ENCODE measurements at places on chromosomes 5 and 9.

GRCh38 chr5:55102348-55102747 is at the start of gene GZMA:
TSS of gene GZMA (plus strand) at chr5:55102646. CDS start at chr5:55102683, 37 bp downstream.
- no peak for DNase-seq

- DNase-seq = no peak
Observed at GRCh38 chr5:33300209-33300742, 140.5 kb upstream of the TARS1 start.

GRCh38 chr9:80948066-80948465 is 741.3 kb downstream of the TLE1 start:
- DNase-seq = no peak

GRCh38 chr9:120043448-120043847 is 536.5 kb downstream of the CDK5RAP2 start:
- no peak for DNase-seq

DNA sequence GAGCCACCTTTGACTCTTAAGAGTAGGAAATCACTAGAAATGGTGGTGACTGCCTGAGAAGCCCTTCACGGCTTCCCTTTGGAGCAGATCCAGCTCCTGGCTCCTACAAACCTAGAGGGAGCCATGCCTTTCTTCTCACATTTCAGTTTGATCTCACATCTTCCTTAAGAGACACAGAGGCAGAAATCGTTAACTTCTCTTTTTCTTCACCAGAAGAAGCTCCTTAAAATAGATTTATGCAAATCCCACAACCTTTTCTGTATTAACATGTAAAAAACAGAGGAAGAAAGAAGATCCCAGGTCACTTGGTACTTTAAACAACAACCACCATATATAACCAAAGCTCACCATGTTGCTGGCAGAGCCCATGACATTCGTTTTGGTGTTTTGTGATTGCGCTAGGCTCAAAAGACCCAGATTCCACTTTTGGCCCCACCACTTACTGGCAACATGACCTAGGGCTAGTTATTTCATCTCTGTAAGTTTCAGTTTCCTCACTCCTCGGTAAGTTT is 29.6 kb downstream of the PAX5 start:
- no peak for DNase-seq

GRCh38 chr5:174755106-174755505 is 30.7 kb downstream of the MSX2 start:
- no peak for DNase-seq

- no peak for DNase-seq
Observed at GRCh38 chr5:100855295-100855694, 47.8 kb downstream of the ST8SIA4 start.

GRCh38 chr5:110086658-110087388 is 397.1 kb downstream of the MAN2A1 start:
- DNase-seq = no peak

DNA sequence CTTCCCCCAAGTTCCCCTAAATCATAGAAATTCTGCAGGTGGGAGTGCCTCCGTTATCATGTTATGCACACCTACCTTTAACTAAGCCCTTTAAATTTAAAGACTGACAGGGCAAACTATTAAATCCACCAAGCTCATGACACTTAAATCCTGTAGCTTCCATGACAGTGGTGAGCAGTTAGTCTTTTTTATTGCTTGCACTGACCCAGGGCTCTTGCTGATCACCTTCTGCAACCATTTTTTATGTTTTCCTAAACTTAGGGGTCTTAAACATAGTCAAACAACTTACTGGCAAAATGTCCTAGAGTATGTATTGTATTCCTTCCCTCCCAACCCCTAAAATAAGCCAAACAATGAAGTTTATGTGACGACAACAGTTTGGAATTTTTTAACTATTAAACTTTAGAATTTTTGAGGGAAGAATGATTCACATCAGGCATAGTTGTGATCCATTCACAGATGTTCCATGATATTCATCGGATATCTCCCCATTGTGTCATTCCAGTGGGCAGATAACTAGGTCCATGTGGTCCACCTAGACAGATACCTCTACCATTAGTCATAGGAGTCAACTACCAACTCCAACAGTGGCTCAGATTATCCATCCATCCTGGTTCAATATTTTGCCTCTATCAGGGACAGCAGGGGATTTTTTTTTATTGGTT is 283.1 kb downstream of the ADAMTS6 start:
- DNase-seq = no peak

- DNase-seq = no peak
Observed at GRCh38 chr9:31232485-31232884, 1152.0 kb upstream of the ACO1 start.

GRCh38 chr9:35556776-35557175 is 48.3 kb upstream of the TESK1 start:
- no peak for DNase-seq

DNA sequence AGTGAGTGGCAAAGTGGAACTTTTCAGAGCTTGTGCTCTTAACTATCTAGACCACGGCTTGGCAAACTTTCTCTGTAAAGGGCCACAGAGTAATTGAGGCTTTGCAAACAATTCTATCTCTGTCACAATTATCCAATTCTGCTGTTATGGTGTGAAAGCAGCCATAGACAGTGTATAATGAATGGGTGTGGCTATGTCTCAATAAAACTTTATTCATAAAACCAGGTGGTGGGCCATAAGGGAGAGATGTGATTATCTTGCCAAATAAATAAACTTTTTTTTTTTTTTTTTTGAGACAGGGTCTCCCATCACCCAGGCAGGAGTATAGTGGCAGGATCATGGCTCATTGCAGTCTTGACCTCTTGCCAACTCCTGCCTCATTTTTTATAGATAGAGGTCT is 78.7 kb upstream of the GNA14 start:
- no peak for DNase-seq

- no peak for DNase-seq
Observed at GRCh38 chr5:106399391-106399790, 1271.3 kb downstream of the EFNA5 start.

DNA sequence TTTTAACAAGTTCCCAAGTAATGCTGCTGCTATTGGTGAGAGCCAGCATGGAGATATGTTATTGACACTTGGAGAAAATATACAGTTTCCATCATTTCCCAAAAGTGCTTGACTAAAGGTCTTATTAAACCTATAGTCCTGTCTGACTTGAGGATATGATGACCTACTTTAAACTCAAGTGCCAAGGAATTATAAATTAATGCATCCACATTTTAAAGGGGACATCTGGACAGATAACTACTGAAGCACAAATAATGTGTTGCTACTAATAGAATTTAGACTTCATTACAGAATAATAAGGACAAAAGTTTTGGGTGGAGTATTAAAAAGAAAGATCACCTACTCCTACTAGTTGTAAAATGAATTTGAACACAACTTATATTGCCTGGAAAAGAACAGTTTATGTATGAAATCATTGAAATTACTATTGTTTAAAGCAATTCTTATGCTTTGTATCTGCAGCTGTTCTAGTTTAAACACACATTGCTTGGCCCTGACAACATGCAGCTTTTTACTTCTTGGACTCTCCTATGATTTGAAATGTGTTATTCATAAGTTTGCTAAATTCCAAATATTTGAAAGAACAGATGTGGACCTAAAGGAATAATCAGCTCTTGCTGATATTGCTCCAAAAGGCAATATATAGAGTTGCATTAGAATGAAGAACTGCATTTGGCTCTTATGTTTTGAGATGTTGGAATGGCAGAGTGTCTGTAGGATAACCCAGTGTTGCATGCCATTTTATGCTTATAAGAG is 73.4 kb downstream of the SGCD start:
- DNase-seq = no peak

Data from NCI-H2081 treated with DMSO at 0.1 percent for 48 hours (cell line).